Stimulated activated CD4-positive, alpha-beta T cell treated with anti-CD3 and anti-CD28 coated beads, TNF-alpha, amount 100 ng/mL, for 4 hours (primary cell): ENCODE measurements at places on chromosomes 13 and 19.

GRCh38 chr13:75461314-75461713 is 20.7 kb downstream of the TBC1D4 start:
- DNase-seq, result no peak

- DNase-seq, result no peak
Observed at GRCh38 chr19:2345076-2345475, 15.0 kb upstream of the TMPRSS9 start.

DNA sequence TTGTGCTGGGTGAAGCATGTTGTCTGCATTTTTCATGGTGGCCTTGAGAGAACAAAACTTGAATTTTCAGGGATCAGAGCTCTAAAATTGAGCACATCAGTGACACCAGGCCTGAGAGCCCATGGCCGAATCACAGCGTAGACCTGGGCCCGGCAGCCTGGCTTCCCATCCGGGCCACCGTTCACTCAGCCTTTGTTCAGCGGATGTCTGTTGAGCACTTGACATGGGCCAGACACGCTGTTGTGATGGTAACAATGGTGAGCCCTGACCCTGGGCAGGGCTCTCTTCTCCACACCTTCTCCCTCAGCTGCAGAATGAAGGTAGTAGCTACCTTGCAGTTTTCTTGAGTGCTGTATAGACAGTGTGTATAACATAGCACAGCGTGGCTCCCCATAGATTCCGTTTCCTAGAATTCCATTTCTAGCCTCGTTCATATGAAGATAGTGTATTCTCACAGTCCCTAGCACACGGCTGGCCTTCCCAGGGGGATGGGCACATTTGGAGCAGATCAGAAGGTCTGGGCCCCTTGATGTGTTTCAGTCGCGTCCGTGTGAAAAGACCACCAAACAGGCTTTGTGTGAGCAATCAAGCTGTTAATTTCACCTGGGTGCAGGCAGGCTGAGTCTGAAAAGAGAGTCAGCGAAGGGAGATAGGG is 75.3 kb downstream of the RAB20 start:
- no peak for DNase-seq

- DNase-seq, result no peak
Observed at GRCh38 chr13:27358420-27358819, 66.0 kb upstream of the GTF3A start.

DNA sequence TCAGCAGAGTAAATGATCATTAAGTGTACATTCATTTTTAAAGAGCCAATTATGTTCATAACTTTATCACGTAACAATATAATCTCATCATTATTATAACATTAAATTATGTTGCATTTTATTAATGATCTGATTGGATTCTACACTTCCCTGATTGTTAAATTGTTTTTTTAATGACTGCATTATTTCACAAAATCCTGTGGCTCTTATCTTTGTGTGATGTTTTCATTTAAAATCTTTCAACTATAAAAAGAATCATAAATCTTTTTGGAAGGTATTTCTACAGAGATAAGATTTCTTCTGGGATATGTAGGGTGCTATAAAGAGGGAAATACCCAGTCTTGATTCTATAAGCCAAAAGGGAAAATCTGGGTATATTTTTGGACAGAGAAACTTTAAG is 101.7 kb downstream of the ZIC5 start:
- DNase-seq, result no peak
